ENCODE measurements at places on chromosomes 12 and 14. TPM values are rescaled to one million over a fixed set of nuclear protein-coding genes. Genes with fewer than 3 reads are reported as not detected.

DNA sequence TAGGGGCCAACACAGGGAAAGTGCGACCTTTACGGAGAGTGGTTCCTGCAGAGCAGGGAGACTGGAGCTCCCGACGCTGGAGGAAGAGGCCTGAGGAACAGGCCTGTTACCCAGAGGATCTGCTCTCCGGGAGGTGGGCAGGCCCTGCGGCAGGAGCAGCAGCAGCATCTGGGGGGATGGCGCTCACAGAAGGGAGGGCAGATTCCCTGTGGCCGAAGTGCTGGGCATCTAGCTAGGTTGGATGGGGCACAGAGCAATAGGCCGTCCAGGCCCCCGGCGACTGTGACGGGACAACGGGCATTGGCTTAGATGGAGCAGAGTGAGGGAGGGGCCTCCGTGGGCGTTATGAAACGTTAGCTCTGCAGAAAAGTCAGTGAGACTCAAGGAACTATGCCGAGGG lies 135.6 kb downstream of the PIWIL1 start:
- no peak for DNase-seq

- no peak for DNase-seq
These were observed 4.0 kb downstream of the C12orf54 start for GRCh38 chr12:48486261-48486660.

RPS6KL1 gene
- 0.80 TPM for total RNA-seq

DNA sequence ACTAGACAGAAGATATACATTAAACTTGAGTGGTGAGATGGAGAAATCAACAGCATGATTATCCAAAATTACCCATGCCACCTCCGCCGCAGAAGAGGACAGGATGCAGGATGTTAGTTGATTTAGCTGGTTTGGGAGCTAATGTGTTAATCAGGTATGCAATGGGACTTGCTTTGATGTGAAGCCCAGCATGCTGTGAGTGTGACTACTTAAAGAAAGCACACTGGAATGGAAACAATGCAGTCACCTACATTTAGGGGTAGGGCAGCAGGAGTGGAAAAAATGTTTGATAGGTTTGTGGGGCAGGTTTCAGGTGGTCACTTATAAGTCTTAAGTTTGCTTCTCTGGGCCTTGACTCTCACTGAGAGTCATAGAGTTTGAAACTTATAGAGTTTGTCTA lies 170.0 kb upstream of the DAAM1 start:
- no peak for DNase-seq

DNA sequence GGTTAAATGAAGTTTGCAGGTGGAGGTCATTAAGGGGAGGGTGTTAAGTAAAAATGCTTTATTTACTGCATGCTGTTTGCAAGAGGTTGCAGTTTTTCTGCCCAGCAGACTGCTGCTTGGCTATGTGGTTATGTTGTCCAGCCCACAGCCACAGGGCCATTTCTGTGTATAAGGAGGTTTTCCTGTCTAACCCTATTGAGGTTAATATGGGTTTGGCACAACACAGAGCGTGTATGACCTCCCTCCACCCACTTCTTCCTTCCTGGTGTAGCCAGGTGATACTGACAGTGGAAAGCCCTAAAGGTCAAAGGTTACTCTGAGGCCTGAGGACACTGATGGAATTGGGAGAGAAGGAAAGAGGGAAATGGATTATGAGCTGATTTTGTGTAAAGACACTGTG lies 253.7 kb upstream of the PWP1 start:
- no peak for DNase-seq

TMEM179 gene
- total RNA-seq: not detected

SOCS2 gene
- total RNA-seq: 3.9 TPM

DNA sequence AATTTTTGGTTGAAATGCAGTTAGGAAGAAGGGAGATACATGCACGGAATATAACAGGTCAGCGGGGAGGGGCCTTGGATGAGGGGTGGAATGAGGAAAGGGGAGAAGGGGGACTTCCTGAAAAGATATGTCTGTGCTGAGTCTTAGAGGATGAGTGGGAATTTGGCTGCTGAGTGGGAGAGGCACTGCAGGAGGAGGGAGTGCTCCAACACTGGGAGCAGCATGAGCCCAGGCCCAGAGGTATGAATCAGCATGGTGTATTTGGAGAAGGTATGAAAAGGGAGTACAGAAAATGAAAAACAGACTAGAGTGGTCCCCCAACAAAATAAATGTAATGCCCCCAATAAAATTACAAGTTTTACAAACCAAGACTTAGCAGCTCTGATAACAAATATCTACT lies 394.4 kb downstream of the IPO8 start:
- DNase-seq: no peak

GRCh38 chr12:53550595-53550994 lies 43.3 kb upstream of the NPFF start:
- peak; percentile 23 for DNase-seq

DNA sequence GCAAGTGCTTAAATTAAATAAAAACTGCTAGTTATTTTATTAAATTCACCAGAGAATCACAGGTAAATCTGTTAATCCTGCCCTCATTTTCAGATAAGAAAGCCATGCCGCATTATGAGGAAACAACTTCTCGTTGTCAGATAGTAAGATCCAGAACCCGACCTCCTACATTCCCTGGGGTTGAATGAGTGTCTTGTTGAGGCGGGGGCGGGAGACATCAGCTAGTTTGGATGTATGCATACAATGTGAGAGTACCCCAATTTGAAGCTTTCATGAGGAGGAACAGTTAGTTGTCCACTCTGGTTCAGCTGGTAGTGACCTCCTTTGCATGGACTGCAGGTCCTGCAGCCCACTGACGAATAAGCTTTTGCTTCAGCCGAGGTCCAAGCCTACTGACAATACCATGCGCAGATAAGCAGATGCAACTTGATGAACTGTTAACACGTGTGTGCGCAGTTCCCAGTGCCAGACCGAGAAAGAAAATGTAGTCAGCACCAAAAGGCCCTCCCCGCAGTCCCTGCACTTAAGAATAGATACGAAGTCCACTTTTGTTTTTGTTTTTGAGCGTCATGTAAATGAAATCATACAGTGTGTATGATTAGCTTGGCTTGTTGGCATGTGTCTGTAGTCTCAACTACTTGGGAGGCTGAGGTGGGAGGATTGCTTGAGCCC lies 34.9 kb downstream of the EVL start:
- DNase-seq: no peak

DNA sequence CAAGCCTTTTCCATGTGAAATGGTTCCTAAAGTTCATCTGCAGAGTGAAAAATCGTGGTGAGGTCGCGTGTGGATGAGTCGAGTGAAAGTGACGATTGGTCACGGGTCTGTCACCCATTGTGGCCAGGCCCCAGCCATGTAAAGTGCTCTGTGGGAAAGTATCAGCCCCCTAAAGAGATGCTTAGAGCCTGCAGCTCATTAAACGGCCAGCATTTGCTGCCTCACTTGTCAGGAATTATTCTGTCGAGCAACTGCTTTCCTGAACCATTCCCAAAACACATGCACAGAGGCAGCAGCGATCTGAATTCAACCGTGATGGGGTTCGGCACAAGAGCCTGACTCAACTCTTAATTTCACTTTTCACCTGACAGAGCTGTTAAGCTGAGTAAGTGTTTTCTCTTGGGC lies 16.0 kb downstream of the DBX2 start:
- DNase-seq: no peak

GRCh38 chr14:104687601-104688504 lies 1.6 kb upstream of the INF2 start:
- DNase-seq: peak; percentile 84

SERPINA12 gene
- not detected for total RNA-seq

- no peak for DNase-seq
These were observed 3.9 kb downstream of the CCDC197 start for GRCh38 chr14:94001016-94001415.

- peak; percentile 33 for DNase-seq
These were observed 67.8 kb upstream of the EGLN3 start for GRCh38 chr14:34018564-34019244.

GRCh38 chr14:22432348-22432976 lies 156.6 kb downstream of the DAD1 start:
- peak; percentile 88 for DNase-seq

- DNase-seq: peak; percentile 64
These were observed 22.9 kb downstream of the SAMD4A start for GRCh38 chr14:54589843-54590242.

GRCh38 chr12:116528498-116528897 lies 30.7 kb upstream of the MAP1LC3B2 start:
- peak; percentile 52 for DNase-seq

B4GALNT1 gene
- 4.9 TPM for total RNA-seq

TSPAN19 gene
- 0.06 TPM for total RNA-seq

BCL2L14 gene
- total RNA-seq: not detected

CISTR gene
- total RNA-seq: not detected

SMIM41 gene
- total RNA-seq: not detected

- DNase-seq: peak; percentile 17
These were observed 20.5 kb downstream of the RAP1B start for GRCh38 chr12:68631227-68631626.

DNA sequence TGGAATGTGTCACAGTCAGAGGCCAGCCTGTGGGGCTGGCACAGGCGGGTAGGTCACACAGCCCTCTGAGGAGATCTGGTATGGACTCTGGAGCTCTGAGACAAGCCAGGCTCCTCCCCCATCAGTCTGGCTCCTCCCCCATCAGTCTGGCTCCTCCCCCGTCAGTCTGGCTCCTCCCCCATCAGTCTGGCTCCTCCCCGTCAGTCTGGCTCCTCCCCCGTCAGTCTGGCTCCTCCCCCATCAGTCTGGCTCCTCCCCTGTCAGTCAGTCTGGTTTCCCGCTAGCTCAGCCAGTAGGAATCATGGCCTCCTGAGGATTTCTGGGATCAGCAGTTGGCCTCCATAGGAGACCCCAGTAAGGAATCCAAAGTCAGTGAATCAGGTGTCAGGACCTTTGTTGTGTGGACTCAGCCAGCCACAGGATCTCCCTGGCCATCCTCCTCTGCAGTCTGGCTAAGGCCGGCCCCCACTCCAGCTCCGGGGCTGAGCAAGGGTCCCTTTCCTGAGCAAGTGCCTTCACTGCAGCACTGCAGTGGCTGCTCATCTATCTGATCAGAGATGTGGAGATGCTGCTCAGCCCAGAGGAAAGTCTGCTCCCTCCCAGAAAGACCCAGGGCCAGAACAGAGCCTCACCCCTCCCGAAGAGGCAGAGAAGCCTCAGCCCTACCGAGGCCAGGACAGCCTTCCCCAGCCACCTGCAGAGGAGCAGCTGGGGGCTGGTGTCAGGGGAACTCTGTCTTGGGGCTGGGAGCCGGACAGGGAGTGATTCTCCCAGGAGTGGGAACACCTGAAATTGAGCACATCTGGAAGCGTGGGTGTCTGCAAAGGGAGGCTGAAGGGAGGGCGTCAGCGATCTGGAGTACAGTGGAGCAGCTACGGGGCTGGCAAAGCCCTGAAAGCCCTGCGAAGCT lies 35.7 kb downstream of the IQSEC3 start:
- DNase-seq: no peak

DNA sequence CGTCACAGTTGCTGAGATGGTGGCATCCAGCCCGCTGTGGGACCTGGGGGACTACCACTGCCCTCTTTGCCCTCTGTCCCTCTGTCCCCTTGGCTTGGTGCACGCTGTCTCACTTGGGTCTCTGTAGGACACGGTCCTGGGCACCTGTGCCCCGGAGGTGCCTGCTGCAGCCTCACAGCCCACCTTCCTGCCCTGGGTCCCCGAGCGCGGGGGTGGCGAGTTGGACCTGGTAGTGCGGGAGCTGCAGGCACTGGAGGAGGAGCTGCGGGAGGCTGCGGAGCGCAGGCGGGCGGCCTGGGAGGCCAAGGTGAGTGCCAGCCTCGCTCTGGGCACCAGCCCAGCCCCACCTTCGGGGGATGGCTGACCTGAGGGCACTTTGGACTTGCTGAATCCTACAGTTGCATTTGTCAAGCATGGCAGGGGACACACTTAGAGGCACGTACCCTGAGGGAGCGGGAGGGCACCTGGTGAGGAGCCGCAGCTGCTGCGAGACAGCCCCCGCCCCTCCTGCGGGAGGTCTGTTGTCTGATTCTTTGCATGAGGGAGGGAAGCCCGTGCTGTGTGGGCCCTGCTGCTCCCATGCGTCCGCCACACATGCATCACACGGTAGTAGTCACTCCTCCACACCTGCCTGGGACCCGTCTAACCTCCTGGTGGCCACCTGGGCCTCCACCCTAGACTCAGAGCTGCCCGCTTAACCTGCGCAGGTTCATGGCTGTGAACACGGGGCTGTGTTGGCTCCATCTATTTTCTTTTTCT lies 6.8 kb downstream of the TEDC1 start:
- DNase-seq: no peak

- DNase-seq: no peak
These were observed 526.2 kb downstream of the FUT8 start for GRCh38 chr14:65938738-65939137.

DNA sequence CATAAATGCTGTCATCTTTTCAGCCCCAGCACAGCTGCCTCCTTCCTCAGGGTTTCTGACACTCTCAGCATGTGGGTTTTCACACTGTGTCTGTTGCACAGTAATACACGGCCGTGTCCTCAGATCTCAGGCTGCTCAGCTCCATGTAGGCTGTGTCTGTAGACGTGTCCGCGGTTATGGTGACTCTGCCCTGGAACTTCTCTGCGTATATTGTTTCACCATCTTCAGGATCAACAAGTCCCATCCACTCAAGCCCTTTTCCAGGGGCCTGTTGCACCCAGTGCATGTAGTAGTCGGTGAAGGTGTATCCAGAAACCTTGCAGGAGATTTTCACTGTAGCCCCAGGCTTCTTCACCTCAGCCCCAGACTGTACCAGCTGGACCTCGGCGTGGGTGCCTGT lies 1210.6 kb downstream of the TMEM121 start:
- no peak for DNase-seq

Data from LHCN-M2 (cell line).